ENCODE measurements at places on chromosomes 4 and X.
A peak's percentile ranks its signal among the peaks of the same experiment; 100 is the strongest.

DNA sequence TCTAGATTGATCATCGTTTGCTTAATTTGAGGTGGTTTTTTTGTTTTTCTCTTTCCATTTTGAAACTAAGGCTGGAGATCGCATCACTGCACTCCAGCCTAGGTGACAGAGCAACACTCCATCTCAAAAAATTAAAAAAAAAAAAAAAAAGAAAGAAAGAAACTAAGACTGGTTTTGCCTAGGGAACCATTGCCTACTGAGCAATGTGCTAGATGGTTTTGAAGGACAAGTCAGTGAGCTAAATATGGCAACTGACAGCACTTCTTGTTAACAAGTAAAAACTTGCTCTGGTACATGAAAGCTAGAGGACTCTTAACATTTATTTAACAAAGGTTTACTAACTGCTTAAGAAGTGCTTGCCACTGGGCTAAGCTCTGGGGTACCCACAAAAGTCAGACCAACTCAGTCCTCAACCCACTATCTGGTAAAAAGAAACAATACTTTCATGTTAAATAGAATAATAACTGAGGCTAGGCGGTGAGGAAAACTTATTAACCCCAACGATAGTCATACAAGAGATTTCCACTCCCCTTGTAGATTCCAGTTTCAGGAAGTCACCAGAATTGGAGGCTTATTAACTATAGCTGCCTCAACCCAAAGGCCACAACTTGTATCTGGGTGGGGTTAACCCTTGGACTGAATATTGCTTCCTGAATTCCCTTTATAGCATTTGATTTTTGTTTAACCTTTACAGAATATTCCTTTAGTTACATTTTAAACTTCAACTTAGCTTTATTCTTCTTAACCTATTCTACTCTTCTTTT lies 111.6 kb downstream of the FRYL start:
- no peak for DNase-seq
- H3K27ac ChIP-seq, result peak overlapping the region; percentile 62
- peaks cover 2% of the 10 kb centered on the region for H3K36me3 ChIP-seq
- H3K27me3 ChIP-seq, result no peaks in the 10 kb centered on the region
- H3K4me1 ChIP-seq, result peaks cover 27% of the 10 kb centered on the region

DNA sequence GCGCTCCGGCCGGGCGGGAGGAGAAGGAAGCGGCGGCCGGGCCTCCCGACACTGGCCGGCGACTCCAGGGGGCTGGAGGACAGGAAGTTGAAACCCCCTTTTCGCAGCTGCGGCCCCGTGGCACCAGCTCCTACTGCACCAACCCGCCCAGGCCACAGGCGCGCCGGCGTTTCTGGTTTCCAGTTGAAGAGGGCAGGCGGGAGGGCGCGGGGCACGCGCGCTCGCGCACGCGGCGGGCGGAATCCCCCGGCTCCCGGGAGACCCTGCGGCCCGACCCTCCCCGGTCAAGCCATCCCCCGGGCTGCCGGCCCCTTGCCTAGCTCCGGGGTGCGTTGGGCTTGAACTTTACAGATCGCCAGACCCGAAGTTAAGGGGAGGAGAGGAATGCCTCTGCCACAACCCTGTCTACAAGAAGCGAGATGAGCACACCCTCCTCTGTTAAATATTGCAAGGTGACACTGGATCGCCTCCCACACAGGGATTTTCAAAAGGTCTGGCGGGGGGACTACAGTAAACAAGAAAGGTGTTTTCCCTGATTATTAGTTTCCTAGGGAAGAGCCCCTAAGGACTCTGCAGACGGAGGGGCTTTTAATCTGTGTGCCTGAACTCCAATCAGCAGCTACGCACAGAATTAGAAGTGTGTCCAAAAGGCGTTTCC lies 1.4 kb downstream of the ELOVL6 start:
- no peaks in the 10 kb centered on the region for H3K27me3 ChIP-seq
- H3K4me1 ChIP-seq, result peaks cover 30% of the 10 kb centered on the region
- DNase-seq, result peak; percentile 35

GRCh38 chr4:186557061-186557460 lies 1.7 kb upstream of the MTNR1A start:
- H3K27ac ChIP-seq, result no peak overlapping the region
- H3K4me3 ChIP-seq, result no peak overlapping the region
- H3K4me1 ChIP-seq, result no peaks in the 10 kb centered on the region
- no peaks in the 10 kb centered on the region for H3K36me3 ChIP-seq
- no peak for DNase-seq
- H3K27me3 ChIP-seq, result peaks cover 23% of the 10 kb centered on the region

DNA sequence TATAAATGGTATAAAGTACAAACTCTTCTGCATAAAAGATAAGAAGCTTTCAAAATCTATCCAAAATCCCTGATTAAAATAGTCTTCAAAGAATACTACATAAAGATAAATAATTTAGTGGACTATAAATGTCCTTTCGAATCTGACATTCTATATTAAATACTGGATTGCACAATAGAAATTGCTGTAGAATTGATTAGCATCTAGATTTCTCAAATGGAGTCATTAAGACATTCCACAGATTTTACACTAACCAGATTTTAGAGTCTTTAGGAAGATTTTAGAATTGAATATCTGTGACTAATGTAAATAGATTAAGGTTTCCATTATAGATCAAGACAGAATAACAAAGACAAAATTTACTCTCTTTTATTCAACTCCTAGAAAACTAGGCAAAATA lies 663.9 kb downstream of the STPG2 start:
- H3K27me3 ChIP-seq, result no peaks in the 10 kb centered on the region
- H3K4me3 ChIP-seq, result no peak overlapping the region
- no peaks in the 10 kb centered on the region for H3K4me1 ChIP-seq
- DNase-seq, result no peak

GRCh38 chrX:125004799-125005198 lies 314.9 kb upstream of the TEX13C start:
- DNase-seq, result no peak
- no peaks in the 10 kb centered on the region for H3K36me3 ChIP-seq
- no peaks in the 10 kb centered on the region for H3K4me1 ChIP-seq
- H3K27ac ChIP-seq, result no peak overlapping the region

DNA sequence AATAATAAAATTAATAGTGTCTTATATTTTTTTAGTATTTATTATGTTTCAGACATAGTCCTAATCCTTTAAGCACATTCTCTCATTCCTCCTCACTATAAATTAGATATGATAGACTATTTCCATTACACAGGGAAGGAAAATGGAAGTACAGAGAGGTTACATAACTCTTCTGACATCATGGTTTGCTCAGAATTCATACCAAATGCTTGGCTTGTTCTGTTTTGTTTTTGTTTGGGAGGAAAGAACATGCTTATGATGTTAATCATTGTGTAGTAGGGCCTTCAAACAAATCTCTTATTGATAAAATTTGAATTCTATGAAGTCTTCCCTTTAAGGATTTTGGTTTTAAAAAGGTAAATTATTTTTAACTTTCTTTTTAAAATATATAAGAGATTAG lies 59.5 kb downstream of the RXFP1 start:
- DNase-seq, result no peak
- no peaks in the 10 kb centered on the region for H3K4me1 ChIP-seq
- H3K27me3 ChIP-seq, result peaks cover 16% of the 10 kb centered on the region
- H3K27ac ChIP-seq, result no peak overlapping the region

- no peaks in the 10 kb centered on the region for H3K36me3 ChIP-seq
- no peak for DNase-seq
- no peaks in the 10 kb centered on the region for H3K27me3 ChIP-seq
- H3K4me3 ChIP-seq, result no peak overlapping the region
These were observed 38.8 kb upstream of the CAPN6 start for GRCh38 chrX:111309083-111309482.

- no peak for DNase-seq
- peaks cover 2% of the 10 kb centered on the region for H3K36me3 ChIP-seq
- peaks cover 15% of the 10 kb centered on the region for H3K4me1 ChIP-seq
- H3K4me3 ChIP-seq, result no peak overlapping the region
- H3K27me3 ChIP-seq, result no peaks in the 10 kb centered on the region
- no peak overlapping the region for H3K27ac ChIP-seq
These were observed 3.4 kb downstream of the ABHD18 start for GRCh38 chr4:127968586-127968985.

GRCh38 chr4:175106301-175106700 lies 188.1 kb downstream of the ADAM29 start:
- H3K4me1 ChIP-seq, result no peaks in the 10 kb centered on the region
- no peaks in the 10 kb centered on the region for H3K27me3 ChIP-seq
- H3K27ac ChIP-seq, result no peak overlapping the region
- DNase-seq, result no peak

DNA sequence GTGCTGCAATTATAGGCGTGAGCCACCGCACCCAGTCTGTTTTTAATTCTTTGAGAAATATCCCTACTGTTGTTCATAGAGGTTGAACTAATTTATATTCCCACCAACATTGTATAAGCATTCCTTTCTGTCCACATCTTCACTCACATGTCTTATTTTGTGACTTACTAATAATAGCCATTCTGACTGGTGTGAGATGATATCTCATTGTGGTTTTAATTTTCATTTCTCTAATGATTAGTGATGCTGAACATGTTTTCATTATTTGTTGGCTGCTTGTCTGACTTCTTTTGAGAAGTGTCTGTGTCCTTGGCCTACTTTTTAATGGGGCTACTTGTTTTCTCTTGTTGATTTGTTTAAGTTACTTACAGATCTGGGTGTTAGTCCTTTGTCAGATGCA lies 310.9 kb upstream of the MAOA start:
- H3K27ac ChIP-seq, result peak overlapping the region; percentile 45
- DNase-seq, result no peak
- no peaks in the 10 kb centered on the region for H3K4me1 ChIP-seq
- no peaks in the 10 kb centered on the region for H3K27me3 ChIP-seq
- peaks cover 2% of the 10 kb centered on the region for H3K36me3 ChIP-seq

DNA sequence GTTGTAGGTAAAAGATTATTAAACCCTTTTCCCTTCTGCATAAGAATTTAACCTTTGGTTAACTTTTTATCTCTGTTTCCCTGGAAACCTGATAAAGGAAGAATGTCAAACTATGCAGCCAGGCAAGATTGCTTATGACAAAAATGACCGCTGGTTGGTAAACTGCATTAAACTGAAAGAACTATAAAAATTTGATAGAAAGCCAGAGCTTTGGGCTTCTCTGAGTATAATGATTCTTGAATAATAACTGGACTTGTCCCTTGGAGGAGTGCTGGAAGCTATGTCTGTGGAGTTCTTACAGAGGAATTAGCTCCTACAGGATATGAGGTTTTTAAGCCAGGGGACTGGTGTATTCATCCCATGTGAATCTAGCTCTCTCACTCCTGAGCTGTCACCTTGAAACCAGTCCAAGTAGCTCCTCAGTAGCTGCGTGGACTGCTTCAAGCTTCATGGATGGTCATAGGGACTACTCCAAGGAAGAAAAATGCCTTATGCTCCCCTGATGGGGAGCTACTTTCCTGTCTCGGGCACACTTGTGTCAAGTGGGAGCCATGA lies 52.0 kb downstream of the RASL11B start:
- peaks cover 4% of the 10 kb centered on the region for H3K4me1 ChIP-seq
- no peak for DNase-seq
- no peak overlapping the region for H3K27ac ChIP-seq
- no peak overlapping the region for H3K4me3 ChIP-seq
- H3K36me3 ChIP-seq, result peaks cover 1% of the 10 kb centered on the region

DNA sequence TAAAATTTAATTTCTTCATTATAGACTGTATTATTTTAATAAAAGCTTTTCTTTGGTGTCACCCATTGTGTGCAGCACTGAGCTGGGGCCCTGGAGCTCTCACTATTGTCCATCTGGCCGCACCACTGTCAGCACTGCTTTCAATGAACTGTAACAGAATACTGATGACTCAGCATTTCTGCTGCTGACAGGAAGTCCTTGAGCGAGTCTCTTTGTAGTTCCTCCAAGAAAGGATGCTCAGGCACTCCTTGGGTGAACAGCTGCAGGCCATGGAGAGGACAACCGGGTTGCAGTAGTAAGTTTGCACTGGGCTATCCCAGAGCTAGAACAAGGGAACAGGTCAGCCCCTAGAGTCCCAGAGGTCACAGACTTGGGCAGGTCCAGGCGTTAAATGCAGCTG lies 81.6 kb downstream of the SORBS2 start:
- H3K27ac ChIP-seq, result no peak overlapping the region
- H3K36me3 ChIP-seq, result peaks cover 3% of the 10 kb centered on the region
- H3K4me1 ChIP-seq, result no peaks in the 10 kb centered on the region

DNA sequence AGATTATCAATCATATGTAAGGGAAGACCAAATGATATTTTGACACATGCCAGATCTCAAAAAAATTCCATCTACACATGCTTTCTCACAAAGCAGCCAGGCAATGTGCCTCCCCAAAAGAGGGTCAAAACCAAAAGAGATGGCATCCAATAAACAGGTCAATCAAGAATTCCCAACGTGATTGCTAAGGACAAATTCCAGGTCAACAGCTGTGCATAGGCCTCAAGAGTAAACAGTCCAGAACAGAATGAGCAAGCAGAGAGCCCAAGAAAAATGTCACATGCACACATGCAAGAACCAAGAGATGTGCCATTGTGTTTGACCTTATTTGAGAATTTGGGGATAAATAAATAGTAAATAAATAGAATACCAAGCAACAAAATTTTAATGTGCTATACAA lies 136.7 kb downstream of the APBB2 start:
- no peaks in the 10 kb centered on the region for H3K36me3 ChIP-seq
- no peak for DNase-seq
- no peaks in the 10 kb centered on the region for H3K4me1 ChIP-seq
- H3K27ac ChIP-seq, result no peak overlapping the region

DNA sequence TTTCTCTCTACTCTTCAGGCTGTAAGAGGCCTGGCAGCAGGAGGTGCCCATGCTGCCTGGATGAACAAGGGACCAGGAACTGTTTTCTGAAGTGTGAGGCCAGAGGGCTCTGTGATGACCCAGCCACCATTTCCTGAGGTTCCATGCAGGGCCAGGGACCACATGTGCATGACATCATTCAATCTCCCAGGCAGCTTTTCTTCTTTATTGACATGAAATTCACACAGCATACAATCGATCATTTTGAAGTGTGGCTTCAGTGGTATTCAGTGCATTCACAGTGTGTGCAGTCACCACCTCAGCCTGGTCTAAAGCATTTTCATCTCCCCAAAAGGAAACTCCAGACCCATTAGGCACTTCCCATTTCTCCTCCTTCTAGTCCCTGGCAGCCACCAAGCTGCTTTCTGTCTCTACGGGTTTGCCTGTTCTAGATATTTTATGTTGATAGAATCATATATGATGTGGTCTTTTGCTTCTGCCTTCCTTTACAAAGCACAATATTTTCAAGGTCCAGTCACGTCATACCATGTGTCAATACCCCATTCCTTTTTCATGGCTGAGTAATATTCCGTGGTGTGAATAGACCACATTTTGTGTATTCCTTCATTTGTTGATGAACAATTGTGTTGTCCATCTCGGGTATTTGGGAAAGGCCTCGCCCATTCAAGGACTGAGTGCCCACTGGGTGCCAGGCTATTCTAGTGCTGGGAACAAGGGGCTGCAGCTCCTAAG lies 93.1 kb downstream of the PSAPL1 start:
- no peak overlapping the region for H3K27ac ChIP-seq
- H3K36me3 ChIP-seq, result peaks cover 2% of the 10 kb centered on the region

- no peak overlapping the region for H3K4me3 ChIP-seq
- H3K27ac ChIP-seq, result no peak overlapping the region
- DNase-seq, result no peak
- peaks cover 6% of the 10 kb centered on the region for H3K4me1 ChIP-seq
- no peaks in the 10 kb centered on the region for H3K36me3 ChIP-seq
- H3K27me3 ChIP-seq, result peaks cover 46% of the 10 kb centered on the region
These were observed 97.1 kb upstream of the MAML3 start for GRCh38 chr4:140250989-140251552.

Measured in T-helper 17 cell (primary cell).